Activated CD4-positive, alpha-beta T cell treated with anti-CD3 and anti-CD28 coated beads, Interleukin-2, amount 50 U/mL, for 1 hour (primary cell): ENCODE measurements at places on chromosomes 7 and 10.

- no peak for DNase-seq
Measured at GRCh38 chr10:118666350-118666749, 70.9 kb upstream of the PRLHR start.

- peak; percentile 89 for DNase-seq
Measured at GRCh38 chr10:133335246-133336117, 1.2 kb downstream of the CALY start.

- peak; percentile 51 for DNase-seq
Measured at GRCh38 chr10:31318382-31318853, 598 bp upstream of the ZEB1 start.

- DNase-seq, result no peak
Measured at GRCh38 chr10:10092581-10092980, 925.1 kb upstream of the CELF2 start.

- no peak for DNase-seq
Measured at GRCh38 chr10:88074971-88075370, 211.5 kb downstream of the PTEN start.

- no peak for DNase-seq
Measured at GRCh38 chr7:33933611-33934281, 28.4 kb downstream of the BMPER start.

DNA sequence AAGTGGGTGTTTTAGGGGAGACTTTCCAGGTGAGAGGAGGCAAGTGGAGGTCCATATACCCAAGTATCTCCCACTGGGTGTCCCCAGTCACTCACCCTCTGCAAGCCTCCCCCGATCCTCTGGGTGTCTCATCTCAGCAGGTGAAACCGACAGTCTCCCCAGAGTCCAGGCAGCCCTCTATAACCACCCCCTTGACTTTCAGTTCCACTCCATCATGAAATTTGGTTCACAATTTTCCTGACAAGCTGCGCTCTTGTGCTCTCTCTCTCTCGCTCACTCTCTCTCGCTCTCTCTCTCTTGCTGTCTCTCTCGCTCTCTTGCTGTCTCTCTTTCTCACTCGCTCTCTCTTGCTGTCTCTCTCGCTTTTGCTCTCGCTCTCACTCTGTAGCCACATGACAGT lies 8.1 kb upstream of the RABGEF1 start:
- DNase-seq, result no peak

- no peak for DNase-seq
Measured at GRCh38 chr10:71739358-71739900, 19.9 kb upstream of the C10orf105 start.

GRCh38 chr7:131861620-131862346 lies 305.4 kb upstream of the PODXL start:
- DNase-seq, result no peak

GRCh38 chr10:55374060-55374459 lies 573.0 kb upstream of the PCDH15 start:
- DNase-seq, result no peak

GRCh38 chr7:37405603-37406122 lies 43.0 kb downstream of the ELMO1 start:
- no peak for DNase-seq

DNA sequence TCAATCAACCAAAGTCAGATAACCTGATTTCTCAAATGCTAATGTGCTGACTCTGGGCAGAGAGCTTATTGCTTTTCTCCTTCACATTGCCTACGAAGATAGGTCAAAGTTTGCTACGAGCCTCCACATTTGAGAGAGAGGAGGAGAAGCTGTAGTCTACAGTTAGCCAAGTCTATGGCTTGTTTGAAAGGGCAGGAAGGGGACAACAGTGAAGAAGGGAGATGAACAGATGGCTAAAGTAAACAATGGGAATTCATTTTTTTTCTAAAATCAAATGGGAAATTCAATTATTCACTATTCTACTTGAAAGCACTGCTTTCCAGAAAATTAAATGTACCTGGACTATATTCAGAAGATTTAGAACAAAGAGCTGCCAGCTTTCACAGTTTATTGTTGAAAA lies 126.7 kb upstream of the C1QL3 start:
- DNase-seq, result no peak

DNA sequence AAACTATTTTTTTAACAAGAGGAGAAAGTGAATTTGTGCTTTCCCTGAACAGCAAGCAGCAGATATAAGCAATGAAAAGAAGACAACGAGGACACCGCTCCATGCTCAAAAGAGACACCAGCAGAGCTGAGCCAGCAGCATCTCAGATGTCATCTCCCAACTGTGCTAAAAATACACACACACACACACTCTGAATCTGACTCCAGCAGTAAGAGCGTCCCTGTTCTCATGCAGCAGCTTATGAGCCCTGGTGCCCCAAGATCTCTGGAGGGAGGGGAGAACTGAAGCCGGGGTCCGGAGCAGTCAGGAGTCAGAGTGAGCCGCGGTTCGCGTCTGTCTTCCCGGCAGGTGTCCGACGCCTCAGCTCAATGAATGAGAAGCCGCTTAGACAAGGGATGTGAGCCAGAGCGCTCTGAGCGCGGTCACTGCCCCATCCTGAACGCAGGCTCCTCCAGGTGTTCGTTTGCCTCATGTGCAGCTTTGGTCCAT lies 49.2 kb downstream of the SVIL start:
- no peak for DNase-seq

- DNase-seq, result no peak
Measured at GRCh38 chr10:101233863-101234262, 4.6 kb upstream of the LBX1 start.

- DNase-seq, result peak; percentile 14
Measured at GRCh38 chr10:7756360-7756992, 31.3 kb downstream of the KIN start.

- no peak for DNase-seq
Measured at GRCh38 chr7:155901176-155901575, 88.9 kb upstream of the SHH start.

- no peak for DNase-seq
Measured at GRCh38 chr7:93055543-93056107, 62.2 kb downstream of the SAMD9 start.

- DNase-seq, result no peak
Measured at GRCh38 chr10:44684661-44685060, 226.5 kb upstream of the TMEM72 start.

DNA sequence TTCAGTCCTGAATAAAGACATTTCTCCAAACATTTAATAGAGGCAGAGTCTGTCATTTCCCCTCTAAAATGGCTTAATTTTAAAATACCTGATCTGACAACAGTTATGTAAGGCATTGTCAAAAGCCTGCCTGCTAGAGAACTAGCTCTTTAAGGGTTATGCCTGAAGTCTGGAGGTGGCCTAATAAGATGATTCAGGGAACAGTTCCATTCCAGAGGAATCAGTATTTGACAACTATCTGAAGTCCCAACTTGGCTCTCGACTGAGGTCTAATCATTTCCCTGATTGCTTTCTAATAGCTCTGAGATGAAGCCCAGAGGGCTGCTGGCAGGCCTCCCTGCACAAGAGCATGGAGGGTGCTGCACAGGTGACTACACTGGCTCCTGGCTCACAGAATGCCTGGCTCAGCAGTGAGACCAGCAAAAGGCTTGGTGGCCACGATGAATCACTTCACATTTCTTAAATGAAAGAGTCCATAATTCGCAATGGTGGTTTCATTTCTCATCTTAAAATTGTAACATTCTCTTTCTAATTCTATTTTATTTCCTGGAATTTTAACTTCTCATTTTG lies 509.6 kb upstream of the POM121L12 start:
- DNase-seq, result no peak

- no peak for DNase-seq
Measured at GRCh38 chr10:20936396-20936795, 39.3 kb upstream of the NEBL start.

DNA sequence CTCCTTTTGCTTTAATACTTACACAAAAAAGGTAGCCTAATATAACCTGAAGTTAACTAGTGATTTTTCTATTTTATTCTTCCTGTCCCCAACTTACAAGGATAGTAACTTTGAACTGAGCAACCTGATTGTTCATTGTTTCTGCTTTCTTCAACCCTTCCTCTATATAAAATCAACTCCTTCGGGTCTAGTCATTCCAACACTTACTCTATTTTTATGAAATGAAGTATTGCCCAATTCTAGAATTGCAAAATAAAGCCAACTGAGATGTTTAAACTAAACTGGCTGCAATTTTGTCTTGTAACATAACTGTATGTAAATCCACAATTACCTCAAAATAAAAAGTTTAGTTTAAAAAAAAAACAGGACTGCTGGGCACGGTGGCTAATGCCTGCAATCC lies 20.3 kb upstream of the DNA2 start:
- no peak for DNase-seq

DNA sequence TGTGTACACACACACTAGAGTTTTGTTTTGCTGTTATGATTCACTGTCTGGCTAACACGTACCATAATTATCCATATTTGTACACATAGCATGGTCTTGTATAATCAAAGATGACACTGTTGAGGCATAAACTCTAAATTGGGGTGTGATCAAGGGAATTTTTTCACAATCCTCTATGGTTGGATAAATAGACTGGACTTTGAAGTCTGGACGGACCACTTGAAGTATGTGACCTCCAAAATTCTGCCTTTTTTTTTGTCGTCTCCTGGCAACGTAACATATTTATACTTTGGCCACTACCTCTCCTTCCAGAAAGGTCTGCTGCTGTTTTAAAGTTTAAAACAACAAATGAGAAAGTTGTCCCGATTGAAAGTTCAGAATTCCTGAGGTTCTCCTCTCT lies 193.4 kb downstream of the CACNB2 start:
- no peak for DNase-seq

- no peak for DNase-seq
Measured at GRCh38 chr7:4657640-4658417, 24.3 kb upstream of the FOXK1 start.

DNA sequence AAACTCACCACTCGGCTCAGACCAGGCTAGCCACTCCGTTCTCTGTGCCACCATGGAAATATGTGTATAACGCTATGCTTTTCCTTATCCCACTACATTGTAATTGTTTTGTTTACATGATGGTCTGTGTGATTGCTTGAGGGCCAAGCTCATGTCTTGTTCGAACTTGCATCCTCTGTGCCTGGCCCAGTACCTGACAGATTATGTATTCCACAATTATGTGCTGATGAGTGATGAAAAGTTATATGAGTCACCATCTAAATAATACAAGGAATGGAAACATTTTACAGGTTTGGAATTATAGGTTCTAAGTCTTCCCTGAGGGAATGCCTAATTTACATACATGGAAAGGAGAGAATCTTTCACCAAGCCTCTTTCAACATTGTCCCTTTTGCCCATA lies 137.4 kb downstream of the C7orf25 start:
- no peak for DNase-seq

DNA sequence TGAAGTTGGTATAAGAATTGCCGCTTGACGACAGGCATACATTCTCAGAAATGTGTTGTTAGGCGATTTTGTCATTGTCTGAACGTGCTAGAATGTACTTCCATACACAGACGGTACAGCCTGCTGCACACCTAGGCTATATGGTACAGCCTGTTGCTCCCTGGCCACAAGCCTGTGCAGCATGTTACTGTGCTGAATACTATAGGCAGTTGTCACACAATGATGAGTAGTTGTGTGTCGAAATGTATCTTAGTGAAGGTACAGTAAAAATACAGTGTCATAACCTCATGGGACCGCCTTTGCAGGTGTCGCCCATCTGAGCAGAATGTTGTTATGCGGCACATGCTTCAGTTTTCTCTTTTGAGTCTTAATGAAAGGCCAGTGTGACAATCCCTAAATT lies 66.5 kb downstream of the SHH start:
- no peak for DNase-seq

- no peak for DNase-seq
Measured at GRCh38 chr7:23012186-23012585, 1.7 kb downstream of the HYCC1 start.

- DNase-seq, result no peak
Measured at GRCh38 chr10:96651998-96652431, 65.2 kb upstream of the TM9SF3 start.

- DNase-seq, result no peak
Measured at GRCh38 chr7:87413029-87413428, 62.5 kb downstream of the ABCB4 start.

DNA sequence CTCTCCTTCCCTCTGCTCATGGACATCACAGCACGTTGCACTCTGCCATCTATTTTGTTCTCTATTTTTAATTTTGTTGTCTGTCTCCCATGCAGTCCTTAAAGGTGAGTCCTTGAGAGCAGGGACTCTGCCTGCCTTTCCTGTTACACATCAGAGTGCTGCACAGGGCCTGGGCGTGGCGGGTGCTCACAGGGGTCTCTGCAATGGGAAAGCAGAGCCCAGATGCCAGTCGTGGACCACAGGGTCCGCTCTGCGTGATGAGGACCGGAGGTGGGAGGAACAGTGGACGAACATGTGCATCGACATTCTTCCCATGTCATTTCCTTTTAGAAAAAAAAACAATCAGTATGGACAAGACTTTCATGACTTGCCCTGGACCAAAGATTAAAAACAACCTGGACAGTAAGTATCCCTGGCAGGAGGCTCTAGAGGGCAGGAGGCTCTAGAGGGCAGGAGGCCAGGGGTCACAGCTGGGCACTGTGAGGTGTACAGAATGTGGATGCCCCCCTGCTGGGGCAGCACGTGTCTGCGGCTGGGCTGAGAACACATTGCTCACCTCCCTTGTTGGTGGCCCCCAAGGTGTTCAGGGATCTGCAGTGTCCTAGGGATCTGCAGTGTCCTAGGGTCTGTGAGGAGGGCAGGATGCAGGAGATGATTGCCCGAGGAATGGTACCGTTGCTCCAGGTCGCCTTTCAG lies 29.6 kb upstream of the ZNF488 start:
- DNase-seq, result no peak

DNA sequence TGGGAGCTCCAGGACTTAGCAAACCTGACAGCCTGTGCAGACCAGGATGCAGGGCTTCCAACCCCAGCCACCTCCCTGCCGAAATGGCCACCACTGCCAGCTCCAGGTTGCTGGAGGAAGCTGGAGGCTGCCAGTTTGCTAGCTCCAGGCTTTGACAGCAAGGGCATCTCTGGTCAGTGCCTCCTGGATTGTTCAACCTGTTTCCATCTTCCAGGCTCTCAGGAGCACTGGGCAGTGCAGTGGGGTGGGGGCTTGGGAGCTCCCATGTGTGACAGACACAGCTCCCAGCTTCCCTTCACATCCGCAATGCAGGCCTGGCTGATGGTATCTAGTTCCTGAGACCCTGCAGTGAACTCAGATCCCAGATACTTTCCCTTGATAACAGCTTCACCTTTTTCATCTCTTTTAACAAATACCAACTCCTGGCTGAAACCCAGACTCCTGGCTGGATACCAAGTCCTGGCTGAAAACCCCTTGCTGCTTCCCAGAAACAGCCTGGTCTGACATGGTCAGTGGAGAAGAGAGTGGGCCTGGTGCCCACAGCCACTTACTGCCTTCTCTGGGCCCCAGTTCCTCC lies 20.8 kb upstream of the RET start:
- no peak for DNase-seq

- DNase-seq, result no peak
Measured at GRCh38 chr7:36117203-36117840, 35.7 kb upstream of the EEPD1 start.

DNA sequence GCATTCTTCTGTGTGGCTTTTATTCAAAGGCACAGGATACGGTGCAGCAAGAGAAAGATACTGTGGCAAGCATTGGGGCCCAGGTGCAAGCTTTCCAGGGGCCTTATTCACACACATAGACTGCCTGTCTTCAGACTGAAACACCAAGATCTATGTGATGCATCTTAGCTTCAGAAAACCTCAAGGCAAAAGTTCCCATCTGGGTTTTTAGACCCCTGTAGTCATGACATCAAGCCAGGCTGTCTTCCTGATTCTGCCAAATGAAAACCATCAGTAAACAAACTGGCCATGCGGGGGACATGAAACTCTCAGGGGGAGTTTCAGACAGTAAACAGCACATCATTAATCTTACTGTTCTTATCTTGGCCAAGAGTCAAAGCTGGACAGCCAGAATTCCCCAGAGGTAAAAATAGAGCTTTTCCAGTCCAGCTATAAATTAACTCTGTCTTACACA lies 9.8 kb downstream of the AGBL3 start:
- DNase-seq, result no peak

GRCh38 chr7:14582010-14582409 lies 320.5 kb downstream of the DGKB start:
- DNase-seq, result no peak
